ENCODE measurements at places on chromosomes 4 and X. TPM values are rescaled to one million over a fixed set of nuclear protein-coding genes. Genes with fewer than 3 reads are reported as not detected.

GRCh38 chr4:125527681-125528080, 212.9 kb downstream of the FAT4 start:
- H3K4me3 ChIP-seq: no peak overlapping the region
- no peak for DNase-seq
- no peak overlapping the region for H3K27ac ChIP-seq

GRCh38 chr4:7024336-7024890, 18.8 kb upstream of the TADA2B start:
- H3K27ac ChIP-seq: no peak overlapping the region
- H3K4me1 ChIP-seq: no peaks in the 10 kb centered on the region
- DNase-seq: no peak
- H3K36me3 ChIP-seq: peaks cover 36% of the 10 kb centered on the region

Gene HSFX1
- total RNA-seq: 1.4 TPM

GRCh38 chr4:177555007-177555574, 112.9 kb upstream of the AGA start:
- no peaks in the 10 kb centered on the region for H3K4me1 ChIP-seq
- no peak for DNase-seq
- no peak overlapping the region for H3K4me3 ChIP-seq
- H3K36me3 ChIP-seq: no peaks in the 10 kb centered on the region
- H3K27me3 ChIP-seq: no peaks in the 10 kb centered on the region

DNA sequence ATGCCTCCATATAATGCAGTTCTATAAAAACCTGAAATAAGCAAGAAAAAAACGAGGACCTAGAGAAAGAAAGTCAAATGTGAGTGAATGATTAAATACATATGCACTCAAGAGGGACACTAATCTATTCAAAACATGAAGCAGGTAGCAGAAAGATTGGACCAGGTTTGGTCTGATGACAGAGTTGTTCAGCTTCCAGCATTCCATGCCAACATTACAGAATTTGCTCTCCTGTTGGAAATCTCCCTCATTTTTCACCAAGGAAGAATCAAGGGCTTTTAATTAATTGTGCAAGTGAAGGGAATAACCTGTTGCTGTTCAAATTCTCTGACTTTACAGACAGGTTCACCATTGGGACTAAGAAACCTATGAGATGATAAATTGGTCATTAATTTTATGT, 379.0 kb upstream of the RASGEF1B start:
- DNase-seq: no peak
- no peak overlapping the region for H3K4me3 ChIP-seq
- peaks cover 2% of the 10 kb centered on the region for H3K4me1 ChIP-seq
- H3K27ac ChIP-seq: no peak overlapping the region
- no peaks in the 10 kb centered on the region for H3K27me3 ChIP-seq
- H3K36me3 ChIP-seq: no peaks in the 10 kb centered on the region

GRCh38 chr4:110475881-110476818, at the start of gene ENPEP:
Gene ENPEP (plus strand): TSS chr4:110476155. CDS start chr4:110476415, 260 bp downstream.
- no peak for DNase-seq
- no peaks in the 10 kb centered on the region for H3K36me3 ChIP-seq
- peaks cover 6% of the 10 kb centered on the region for H3K4me1 ChIP-seq
- no peaks in the 10 kb centered on the region for H3K27me3 ChIP-seq

Gene TCP11X2
- not detected for total RNA-seq

DNA sequence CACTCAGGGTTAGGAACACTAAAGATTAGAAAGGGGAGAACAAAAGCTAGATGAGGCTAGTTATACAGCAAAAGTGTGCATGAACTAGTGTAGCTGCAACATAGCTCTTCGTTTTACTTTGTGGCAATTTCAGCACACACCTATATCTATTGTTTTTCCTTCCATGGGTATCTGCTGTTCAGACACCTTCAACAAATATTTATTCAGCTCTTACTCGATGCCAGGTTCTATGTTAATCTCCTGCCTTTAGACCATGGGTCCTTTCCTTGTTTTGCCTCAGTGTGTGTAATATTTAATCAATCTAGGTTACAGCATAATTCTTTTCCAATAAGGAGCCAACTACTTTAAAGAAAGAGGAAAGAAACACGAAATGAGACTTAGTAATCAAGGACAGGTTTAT, 10.4 kb upstream of the FAM9A start:
- no peak overlapping the region for H3K4me3 ChIP-seq
- H3K4me1 ChIP-seq: no peaks in the 10 kb centered on the region
- H3K27ac ChIP-seq: no peak overlapping the region
- no peak for DNase-seq
- H3K27me3 ChIP-seq: no peaks in the 10 kb centered on the region

- no peak for DNase-seq
- H3K27ac ChIP-seq: no peak overlapping the region
- H3K4me3 ChIP-seq: no peak overlapping the region
Measured at GRCh38 chr4:3690551-3691152, 75.5 kb upstream of the ADRA2C start.

Gene BEX4
- total RNA-seq: 72.2 TPM

DNA sequence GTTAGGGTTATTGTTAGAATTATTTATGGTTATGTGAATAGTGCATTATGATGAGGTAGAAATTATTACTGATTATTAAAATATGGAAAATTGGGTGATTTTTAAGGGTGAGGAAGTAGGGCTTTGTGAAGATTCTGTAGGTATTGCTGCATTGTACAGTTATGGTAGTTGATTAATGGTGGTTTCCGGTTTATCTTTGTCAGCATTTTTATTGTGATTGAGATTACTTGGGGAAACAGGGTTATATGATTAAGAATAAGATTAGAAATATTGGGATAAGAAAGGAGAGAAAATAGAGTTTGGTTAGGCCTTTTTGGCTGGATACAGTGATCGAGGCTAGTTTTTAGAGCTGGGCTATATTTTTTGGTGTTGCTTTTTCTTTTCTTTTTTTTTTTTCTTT, 8.6 kb upstream of the IGBP1 start:
- no peak overlapping the region for H3K4me3 ChIP-seq
- no peak overlapping the region for H3K27ac ChIP-seq
- no peaks in the 10 kb centered on the region for H3K36me3 ChIP-seq
- no peak for DNase-seq
- H3K27me3 ChIP-seq: no peaks in the 10 kb centered on the region

- H3K36me3 ChIP-seq: no peaks in the 10 kb centered on the region
- no peaks in the 10 kb centered on the region for H3K4me1 ChIP-seq
- no peak for DNase-seq
Measured at GRCh38 chr4:141705048-141705746, 68.8 kb downstream of the IL15 start.

DNA sequence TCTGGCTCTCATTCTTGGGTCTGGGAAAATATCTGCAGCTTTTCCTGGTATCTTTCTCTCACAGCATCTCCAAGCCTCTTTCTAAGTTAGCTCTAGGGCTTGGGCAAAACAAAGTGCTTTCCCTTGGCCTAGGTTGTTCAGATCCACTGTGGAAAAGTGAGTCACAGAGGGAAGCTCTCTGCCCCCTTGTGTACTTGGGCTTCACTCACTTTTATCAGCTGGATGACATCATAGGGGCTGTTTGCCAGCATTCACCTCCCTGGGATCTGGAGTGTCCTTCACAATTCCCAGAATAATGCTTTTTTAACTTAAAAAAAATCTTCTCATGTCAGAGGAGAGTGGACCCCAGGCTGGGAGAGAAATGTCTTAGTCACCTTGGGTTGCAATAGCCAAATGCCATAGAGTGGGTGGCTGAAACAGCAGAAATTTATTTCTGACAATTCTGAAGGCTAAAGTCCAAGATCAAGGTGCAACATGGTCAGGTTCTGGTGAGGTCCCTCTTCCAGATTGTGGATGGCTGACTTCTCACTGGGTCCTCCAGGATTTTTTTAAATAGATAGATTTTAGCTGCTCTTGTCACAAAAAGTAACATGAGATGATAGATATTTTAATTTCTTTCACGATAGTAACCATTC, 247.8 kb downstream of the SH2D1A start:
- no peaks in the 10 kb centered on the region for H3K27me3 ChIP-seq
- H3K36me3 ChIP-seq: no peaks in the 10 kb centered on the region
- peaks cover 5% of the 10 kb centered on the region for H3K4me1 ChIP-seq
- H3K27ac ChIP-seq: no peak overlapping the region

DNA sequence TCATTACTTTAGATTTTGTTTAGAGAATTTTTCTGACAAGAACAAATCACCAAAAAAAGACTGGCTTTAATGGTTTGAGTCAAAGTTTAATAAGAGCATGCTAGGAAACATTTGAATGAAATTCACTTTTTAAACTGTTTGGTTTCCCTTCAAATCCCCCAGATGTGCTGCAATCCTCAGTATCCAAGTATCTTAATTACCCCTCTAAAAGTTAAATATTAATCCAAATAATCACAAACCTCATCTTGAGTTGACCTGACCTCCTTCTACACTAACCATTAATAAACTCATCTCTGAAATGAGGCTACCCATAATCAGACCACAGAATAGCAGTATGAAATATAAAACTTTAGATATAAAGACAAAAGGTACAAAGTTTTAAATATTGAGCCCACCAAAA, 10.1 kb downstream of the DHX15 start:
- no peak overlapping the region for H3K4me3 ChIP-seq
- peaks cover 53% of the 10 kb centered on the region for H3K36me3 ChIP-seq
- H3K27me3 ChIP-seq: no peaks in the 10 kb centered on the region
- peaks cover 51% of the 10 kb centered on the region for H3K4me1 ChIP-seq

Gene CLGN
- 40.8 TPM for total RNA-seq

DNA sequence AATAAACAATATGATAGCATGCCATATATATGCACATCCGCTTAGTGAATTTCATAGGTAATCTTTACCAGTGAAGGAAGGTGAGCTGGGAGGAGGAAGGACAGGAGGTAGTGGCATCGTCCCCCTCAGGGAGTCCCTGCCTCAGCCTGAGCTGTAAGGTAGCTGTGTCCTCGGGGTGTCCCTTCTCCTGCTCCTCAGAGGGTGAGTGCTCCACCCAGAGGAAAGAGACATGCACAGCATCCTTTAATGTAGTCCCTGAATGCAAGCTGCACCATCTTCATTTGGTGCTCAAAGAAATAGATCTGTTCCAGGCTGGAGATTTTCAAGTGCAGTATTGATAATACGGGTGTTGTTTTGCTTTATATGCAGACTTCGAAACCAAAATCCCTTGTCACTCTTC, 330.4 kb upstream of the SFRP2 start:
- no peak overlapping the region for H3K4me3 ChIP-seq
- DNase-seq: no peak
- H3K36me3 ChIP-seq: no peaks in the 10 kb centered on the region

Gene CCDC160
- total RNA-seq: not detected

Gene RHOXF1
- total RNA-seq: not detected

Gene SLITRK2
- 0.41 TPM for total RNA-seq

Gene CPLX1
- 0.98 TPM for total RNA-seq

- no peak overlapping the region for H3K4me3 ChIP-seq
- H3K36me3 ChIP-seq: no peaks in the 10 kb centered on the region
- H3K27me3 ChIP-seq: no peaks in the 10 kb centered on the region
Measured at GRCh38 chrX:14902537-14902936, 29.3 kb downstream of the MOSPD2 start.

DNA sequence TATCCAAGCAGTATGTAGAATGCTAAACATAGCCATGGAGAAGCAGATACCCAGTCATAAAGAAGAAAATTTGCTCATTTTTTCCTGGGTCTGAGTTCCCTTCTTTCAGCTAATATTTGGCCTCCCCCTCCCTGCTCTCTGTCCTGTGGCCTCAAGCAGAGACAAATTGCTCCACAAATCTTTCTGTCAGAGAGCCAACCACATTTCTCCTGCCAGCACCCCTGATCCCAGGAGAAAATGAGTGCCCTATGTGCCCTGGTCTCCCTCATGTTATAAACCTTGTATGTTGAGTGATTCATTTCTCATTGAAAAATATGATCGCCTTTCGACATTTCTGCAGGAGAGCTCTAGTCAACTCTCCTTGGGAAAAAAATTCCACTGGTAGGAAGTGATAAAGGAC, 82.0 kb downstream of the TMEM156 start:
- no peak overlapping the region for H3K27ac ChIP-seq
- no peaks in the 10 kb centered on the region for H3K4me1 ChIP-seq
- H3K4me3 ChIP-seq: no peak overlapping the region
- no peaks in the 10 kb centered on the region for H3K27me3 ChIP-seq
- DNase-seq: no peak

DNA sequence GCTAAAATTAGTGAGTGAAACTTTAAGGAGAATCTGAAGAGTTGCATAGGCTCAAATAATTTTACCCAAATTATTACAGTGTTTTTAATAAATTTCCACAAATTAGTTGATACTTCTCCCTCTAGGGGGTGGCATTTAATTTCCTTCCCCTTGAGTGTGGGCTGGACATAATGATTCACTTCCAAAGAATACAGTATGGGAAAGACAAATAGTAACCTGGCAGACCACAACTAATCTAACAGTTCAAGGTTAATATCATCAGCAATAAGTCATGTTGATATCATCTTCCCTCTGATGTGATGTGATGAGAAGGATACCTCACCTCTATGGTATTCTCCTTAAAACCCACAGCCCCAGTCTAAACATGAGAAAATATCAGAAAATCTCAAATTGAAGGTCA, 15.5 kb downstream of the PFKFB1 start:
- no peaks in the 10 kb centered on the region for H3K36me3 ChIP-seq
- no peak overlapping the region for H3K27ac ChIP-seq
- H3K4me1 ChIP-seq: no peaks in the 10 kb centered on the region
- H3K4me3 ChIP-seq: no peak overlapping the region

DNA sequence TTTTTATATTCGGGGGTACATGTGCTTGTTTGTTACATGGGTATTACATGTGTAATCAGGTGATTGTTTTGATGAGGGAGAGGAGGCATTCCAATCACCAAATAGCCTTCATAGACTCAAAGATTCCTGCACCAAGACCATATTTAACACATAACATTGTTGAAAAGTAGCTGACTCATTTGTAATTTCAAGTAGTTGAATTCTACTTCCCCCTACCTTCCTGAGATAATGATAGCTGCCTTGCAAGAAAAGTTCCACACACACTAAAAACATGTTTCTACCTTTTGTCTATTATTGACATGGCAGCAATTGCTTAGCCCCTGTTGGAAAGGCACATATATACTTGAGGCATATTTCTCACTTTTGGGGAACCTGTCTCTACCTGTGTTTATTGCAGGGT, 16.1 kb downstream of the PGAM4 start:
- no peak overlapping the region for H3K27ac ChIP-seq
- H3K36me3 ChIP-seq: no peaks in the 10 kb centered on the region
- H3K4me3 ChIP-seq: no peak overlapping the region
- no peaks in the 10 kb centered on the region for H3K4me1 ChIP-seq
- no peak for DNase-seq

DNA sequence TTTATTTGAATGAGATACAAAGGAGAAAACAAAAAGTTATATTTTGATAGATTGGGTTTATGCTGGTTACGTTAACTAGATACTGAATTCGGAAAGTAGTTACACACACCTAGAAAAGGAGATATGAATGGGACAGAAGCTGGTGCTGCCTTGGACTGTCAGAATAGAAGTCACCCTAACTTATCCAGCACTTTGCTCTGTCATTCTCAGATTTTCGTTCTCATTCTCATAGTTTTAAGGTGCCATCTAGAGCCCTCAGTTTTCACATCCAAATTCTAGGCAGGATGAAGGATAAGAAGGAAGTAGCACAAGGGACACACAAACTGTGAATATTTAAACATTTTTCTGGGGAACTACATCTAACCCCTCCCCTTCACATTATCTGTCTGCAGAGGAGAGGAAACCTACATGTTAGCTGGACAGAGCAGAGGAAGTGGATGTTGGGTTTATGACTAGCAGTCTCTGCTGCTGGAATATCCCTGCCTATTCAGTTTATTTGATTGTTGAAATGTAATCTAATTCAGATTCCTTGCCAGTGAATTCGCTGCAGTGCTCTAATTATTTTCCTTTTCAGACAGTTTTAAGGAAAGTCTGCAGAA, 521.9 kb downstream of the FAT4 start:
- H3K27me3 ChIP-seq: no peaks in the 10 kb centered on the region
- H3K4me1 ChIP-seq: no peaks in the 10 kb centered on the region
- H3K36me3 ChIP-seq: no peaks in the 10 kb centered on the region
- H3K27ac ChIP-seq: no peak overlapping the region
- no peak for DNase-seq
- H3K4me3 ChIP-seq: no peak overlapping the region
